CD4-positive, alpha-beta T cell treated with Interleukin-15 for 1 hour (primary cell): ENCODE measurements at places on chromosomes 16 and 17.
A peak's percentile ranks its signal among the peaks of the same experiment; 100 is the strongest.

- no peak for DNase-seq
These were observed 9.3 kb upstream of the ADGRG1 start for GRCh38 chr16:57619133-57619605.

DNA sequence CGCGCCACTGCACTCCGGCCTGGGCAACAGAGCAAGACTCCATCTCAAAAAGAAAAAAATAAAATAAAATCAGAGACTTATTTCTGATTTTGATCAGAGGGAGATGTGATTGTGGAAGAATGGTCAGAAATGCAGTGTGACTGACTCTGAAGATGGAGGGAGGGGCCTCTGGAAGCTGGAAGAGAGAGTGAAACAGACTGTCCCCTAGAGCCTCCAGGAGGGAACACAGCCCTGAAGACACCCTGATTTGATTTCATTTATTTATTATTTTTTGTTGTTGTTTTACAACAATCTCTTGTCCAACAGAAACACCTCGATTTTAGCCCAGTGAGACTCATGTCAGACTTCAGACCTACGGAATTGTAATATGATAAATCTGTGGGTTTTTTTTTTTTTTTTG, 26.1 kb downstream of the BCL7C start:
- DNase-seq: no peak

- DNase-seq: peak; percentile 35
These were observed 7.9 kb upstream of the MT2A start for GRCh38 chr16:56600398-56600999.

- no peak for DNase-seq
These were observed 20.7 kb upstream of the FOXJ1 start for GRCh38 chr17:76161619-76162266.

DNA sequence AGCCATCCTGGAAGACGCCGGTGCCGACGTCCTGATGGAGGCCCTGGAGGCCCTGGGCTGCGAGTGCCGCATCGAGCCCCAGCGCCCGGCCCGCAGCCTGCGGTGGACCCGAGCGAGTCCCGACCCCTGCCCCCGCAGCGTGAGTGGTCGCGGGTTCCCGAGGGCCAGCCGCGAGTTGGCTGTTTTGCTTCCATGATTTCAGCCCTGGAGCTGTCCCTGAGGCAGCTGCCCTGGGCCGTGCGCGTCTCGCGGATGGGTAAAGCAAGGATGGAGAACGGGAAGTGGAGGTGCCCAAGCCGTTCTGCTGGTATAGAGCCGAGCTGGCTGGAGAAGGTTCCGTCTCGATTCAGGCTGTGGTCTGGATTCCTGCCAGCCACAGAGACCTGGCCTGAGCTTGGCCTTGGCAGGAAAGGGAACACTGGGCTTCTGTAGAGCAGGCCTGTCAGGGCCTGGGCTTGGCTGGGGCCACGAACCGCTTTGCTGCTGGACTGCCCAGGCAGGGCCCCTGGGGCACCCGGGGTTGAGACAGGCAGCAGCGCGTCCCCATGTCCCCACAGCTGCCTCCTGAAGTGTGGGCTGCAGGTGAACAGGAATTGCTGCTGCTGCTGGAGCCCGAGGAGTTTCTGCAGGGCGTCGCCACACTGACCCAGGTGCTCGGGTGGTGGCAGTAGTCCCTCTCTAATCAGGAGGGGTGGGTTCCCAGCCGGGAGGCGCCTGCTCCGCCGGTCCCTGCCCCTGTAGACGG, 941 bp upstream of the MRPS34 start:
- DNase-seq: no peak

- DNase-seq: no peak
These were observed 2.8 kb upstream of the RABEP2 start for GRCh38 chr16:28927815-28928214.

DNA sequence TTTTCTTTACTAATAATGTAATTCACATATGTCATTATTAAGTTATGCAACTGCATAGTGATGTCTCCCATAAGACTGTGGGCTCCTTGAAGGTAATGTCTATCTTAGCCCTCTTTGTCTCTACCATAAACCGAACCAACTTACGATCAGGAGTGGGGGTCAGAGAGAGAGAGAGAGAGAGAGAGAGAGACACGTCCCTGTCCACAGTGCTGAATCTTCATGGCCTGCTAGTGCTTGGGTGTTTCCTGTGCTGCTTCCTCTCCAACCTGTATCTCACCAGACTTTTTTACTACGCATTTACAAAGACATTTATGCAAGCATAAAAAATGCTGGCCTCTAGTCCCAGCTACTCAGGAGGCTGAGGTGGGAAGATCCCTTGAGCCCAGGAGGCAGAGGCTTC, 52.2 kb upstream of the HAPSTR1 start:
- no peak for DNase-seq

GRCh38 chr17:39126436-39126835, 25.0 kb downstream of the PLXDC1 start:
- DNase-seq: no peak

DNA sequence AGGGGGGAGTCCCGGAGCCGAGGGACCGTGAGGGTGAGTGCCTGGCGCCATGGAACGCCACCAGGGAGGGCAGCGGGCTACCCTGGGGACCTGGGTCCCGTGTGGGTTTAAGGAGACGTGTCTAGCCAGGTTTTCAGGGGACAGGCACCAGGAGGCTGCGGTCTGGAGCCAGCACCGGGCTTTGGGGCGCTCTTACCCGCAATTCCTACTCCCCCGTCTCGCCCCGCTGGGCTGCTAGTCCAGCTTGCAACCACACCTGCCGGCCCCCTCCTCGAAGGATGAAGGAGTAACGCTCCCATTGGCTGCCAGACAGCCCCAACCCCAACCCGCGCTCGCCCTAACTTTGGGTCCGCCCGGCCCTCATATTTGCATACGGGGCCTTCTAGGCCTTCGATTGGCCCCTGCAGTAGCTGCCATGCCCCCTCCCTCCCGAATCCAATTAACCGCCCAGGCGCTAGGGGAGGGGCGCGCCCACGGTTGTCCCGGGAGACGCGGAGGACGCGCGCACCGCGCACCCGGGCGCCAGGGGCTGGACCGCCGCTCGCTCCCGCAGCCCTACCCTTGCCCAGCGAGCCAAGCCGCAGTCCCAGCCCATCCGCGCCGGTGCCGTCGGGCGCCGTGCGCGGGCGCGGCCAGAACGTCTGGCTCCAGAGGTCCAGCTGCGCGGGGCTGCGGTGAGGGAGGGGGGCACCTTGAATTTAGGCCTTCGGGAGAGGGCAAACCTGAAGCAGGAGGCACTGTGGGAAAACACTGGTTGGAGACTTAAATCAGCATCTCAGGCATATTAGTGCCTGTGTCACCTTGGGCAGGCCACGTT, at the start of gene TTLL6:
TTLL6 (minus strand) TSS at position 456 of the 817 bp plus-strand sequence; CDS start at position 299, 157 bp downstream.
- peak; percentile 74 for DNase-seq

- peak; percentile 5 for DNase-seq
These were observed 68.4 kb upstream of the TNRC6C start for GRCh38 chr17:77889866-77890760.

GRCh38 chr17:83106913-83107655, 27.7 kb downstream of the METRNL start:
- DNase-seq: no peak

DNA sequence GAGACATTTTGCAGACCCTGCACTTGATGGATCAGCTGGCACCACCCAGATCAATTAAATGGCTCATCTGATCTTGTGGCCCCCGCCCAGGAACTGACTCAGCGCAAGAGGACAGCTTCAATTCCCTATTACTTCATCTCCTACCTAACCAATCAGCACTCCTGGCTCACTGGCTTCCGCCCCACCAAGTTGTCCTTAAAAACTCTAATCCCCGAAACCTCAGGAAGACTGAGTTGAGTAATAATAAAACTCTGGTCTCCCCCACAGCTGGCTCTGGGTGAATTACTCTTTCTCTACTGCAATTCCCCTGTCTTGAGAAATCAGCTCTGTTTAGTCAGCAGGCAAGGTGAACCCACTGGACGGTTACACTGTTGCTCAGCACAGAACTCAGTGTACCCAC, 23.6 kb downstream of the SPPL2C start:
- no peak for DNase-seq

- DNase-seq: no peak
These were observed at the start of gene FKBP10 for GRCh38 chr17:41812381-41813151. FKBP10 (plus strand) TSS chr17:41813004; CDS start chr17:41813035, 31 bp downstream.

DNA sequence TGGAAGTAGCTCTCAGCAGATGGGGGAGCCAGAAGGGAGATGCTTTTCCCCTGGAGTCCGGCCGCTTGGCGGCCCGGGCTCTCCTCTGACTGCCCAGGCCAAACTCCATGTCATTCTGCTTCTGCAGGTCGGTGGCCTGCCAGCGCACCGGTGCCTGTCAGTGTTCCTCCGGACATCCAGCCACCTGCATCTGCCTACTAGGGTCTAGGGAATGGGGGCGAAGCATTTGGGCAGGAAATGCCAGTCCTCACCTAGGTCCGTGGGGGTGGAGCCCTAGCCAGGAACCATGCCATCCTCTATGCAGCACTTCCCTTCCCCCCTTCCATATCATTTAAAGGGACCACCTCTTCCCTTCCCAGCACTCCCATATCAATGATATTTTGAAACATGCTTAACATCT, 34.2 kb downstream of the GJC1 start:
- no peak for DNase-seq

DNA sequence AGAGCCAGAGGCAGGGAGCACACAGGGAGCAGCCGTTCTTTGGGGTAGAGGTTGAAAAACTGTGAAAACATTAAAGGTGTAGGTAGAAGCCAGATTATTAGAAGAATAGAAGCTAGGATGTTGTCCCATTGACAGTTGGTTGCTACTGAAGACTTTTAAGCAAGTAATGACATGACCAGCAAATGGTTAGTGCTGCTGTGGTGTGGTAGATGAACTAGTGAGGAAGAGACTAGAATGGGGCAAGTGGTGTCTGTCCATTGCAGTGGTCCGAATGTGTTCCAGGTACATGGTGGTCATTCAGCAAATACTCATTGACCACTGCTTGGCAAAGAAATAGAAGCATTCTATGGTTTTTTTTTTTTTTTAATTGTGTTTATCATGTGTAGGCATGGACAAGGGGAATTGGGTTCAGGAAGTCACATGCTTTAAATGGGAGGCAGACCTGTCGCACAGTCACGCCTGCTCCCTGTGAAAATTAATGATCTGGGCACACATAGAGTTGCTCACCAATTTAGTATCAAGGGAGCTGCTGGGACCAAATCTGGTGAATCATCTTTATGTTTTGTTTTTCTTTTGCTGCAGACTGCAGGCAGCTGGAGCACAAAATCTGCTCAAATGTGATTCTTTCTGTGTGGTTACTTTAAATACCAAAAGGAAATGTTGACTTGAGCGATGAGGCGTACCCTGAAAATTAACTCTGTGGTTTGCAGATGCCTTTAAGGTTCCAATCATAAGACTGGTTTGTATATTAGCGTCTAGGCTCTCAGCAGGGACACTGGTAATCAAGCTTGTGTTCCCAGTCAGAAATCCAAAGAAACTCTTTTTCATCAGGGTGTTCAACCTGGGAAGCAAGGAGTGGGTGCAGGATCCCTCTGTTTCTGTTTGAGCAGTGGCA, 30.7 kb downstream of the YPEL2 start:
- no peak for DNase-seq

GRCh38 chr17:29257756-29258155, 11.1 kb downstream of the CRYBA1 start:
- no peak for DNase-seq

GRCh38 chr17:68750208-68750562, 149.0 kb upstream of the FAM20A start:
- no peak for DNase-seq

GRCh38 chr17:73956595-73957465, 246.6 kb upstream of the RPL38 start:
- peak; percentile 31 for DNase-seq

DNA sequence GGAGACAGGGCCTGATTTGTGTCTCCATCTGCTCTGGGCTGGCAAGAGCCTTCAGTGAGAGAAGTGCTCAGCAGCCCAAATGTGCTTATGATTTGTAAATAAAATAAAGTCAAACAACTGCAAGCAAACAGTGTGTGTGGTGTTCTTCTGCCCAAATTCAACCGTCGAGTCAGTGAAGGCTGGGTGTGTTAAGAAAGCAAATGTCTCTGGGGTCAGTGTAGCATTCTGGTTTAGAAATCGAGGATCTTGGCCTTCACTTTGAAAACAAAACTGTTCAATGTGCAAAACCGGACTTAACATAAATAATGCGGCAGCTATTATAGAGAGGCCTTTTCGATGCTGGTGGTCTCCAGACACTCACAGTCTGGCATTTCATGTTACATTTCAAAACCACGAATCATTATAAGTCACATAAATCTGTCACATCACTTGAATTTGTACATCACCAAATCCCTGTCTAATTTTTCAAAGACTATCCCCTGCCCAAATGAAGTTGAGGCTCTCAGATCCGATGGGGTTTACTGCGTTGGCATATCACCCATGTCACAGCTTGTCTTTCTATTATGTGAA, 158.6 kb upstream of the MYOCD start:
- DNase-seq: no peak

GRCh38 chr16:84284154-84284722, 10.4 kb upstream of the WFDC1 start:
- DNase-seq: no peak

DNA sequence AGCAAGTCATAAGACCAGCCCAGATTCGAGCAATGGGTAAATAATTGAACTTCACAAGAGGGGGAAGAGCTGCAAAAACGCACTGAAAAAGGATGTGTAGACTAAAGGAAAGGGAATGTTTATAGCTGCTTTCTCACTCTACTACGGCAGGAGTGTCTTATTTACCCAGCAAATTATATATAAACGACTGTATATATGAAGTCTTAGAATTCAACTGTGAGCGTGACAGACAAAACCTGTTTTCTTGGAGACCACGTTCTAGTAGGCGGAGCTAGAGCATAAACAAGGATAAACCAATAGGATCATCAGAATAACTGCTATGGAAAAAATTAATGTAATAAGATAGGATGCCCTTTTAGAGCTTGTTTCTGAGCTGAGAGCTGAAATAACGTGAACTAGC, 394.6 kb upstream of the MON1B start:
- no peak for DNase-seq

DNA sequence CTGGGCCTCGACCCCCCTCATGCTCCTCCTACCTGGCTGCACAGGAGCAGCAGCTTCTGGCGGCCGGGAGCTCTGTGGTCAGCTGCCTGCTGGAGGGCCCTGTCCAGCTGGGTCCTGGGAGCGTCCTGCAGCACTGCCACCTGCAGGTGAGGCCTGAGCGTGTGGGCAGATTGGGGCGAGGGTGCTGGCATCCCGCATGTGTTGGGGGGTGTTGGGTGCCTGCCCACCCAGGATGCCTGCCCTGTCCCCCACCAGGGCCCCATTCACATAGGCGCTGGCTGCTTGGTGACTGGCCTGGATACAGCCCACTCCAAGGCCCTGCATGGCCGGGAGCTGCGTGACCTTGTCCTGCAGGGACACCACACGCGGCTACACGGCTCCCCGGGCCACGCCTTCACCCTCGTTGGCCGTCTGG, 16.5 kb downstream of the FCSK start:
- DNase-seq: no peak
